ENCODE measurements at places on chromosomes 7 and 10.

GRCh38 chr10:91694170-91694794 lies 61.4 kb upstream of the PPP1R3C start:
- DNase-seq: no peak

- no peak for DNase-seq
These were observed 81.5 kb upstream of the LRRTM3 start for GRCh38 chr10:66844176-66844942.

DNA sequence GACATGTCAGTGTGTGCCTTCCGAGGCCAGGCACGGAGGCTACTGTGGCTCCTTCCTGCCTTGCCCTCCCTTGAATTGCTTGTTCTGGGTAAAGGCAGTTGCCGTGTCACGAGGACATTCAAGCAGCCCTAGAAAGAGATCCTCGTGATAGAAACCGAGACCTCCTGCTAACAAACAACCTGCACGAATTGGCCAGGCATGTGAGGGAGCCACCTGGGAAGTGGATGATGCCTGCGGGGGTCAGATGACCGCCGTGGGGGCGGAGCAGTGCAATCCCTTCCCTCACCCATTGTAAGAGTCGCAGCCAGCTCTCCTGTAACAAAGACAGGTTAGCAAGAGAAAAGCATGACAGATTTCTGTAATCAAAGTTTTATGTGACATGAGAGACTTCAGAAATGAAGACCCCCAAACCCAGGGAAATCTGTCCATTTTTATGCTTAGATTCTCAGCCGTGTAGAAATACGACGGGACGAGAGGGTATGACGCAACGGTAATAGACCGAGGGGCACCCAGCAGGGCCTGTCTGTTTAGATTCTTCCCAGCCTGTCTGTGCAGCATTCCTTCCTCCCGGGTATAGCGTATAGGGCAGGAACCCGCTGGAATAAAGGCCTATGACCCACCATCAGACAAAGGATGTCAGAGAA lies 241.7 kb downstream of the GATA3 start:
- DNase-seq: no peak

DNA sequence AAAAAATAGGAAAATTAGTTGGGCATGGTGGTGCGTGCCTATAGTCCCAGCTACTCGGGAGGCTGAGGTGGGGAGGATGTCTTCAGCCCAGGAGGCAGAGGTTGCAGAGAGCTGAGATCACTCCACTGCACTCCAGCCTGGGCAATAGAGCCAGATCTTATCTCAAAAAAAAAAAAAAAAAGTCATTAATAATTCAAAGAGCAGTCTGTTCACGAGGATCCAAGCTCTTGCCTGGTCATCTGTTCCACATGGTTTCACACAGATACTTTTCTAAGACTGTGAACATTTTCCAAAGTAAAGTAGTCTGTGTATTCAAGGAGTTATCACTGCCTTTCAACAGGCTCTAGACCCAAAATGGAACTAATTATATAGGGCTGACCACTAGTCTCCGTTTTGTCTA lies 86.9 kb downstream of the ZNF277 start:
- DNase-seq: no peak

- no peak for DNase-seq
These were observed 89.3 kb downstream of the VOPP1 start for GRCh38 chr7:55483046-55483445.

DNA sequence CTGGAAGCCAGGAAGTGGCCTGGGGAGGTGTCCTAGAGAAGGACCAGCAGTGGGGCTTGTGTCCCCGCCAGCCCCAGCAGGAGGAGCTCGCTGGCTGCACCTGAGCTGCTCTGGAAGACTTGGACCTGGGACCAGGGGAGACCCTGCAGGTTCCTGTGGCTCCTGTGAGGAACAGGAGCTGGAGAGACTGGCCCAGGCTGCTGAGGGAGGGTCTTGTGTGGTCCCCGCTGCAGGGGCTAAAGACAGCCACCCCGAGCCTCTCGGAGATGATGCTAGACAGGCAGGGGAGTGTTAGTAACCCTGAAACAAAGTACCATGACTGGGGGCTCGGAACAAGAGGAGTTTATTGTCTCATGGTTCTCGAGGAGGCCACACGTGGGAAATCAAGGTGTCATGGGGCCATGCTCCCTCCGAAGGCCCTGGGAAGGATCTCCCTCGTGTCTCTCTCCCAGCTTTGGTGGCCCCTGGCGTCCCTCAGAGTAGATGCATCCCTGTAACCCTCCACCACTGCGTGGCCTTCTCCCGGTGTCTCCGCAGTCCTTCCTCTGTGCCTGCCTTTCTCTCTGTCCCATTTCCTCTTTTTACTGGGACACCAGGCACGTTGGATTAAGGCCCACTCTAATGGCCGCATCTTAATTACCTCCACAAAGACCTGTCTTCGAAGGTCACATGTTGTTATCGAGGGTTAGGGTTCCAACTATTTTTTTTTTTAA lies 348.4 kb downstream of the GLRX3 start:
- no peak for DNase-seq

All from activated T-helper 2 cell treated with anti-CD3 and anti-CD28 coated beads, Interferon-gamma antibody, Interleukin-2, Interleukin-4, amounts not matched to agents 10 μg/mL and 5 μg/mL and 100 μg/mL, durations not matched to agents 14 hours and 24 hours and 36 hours (primary cell).